ENCODE measurements at places on chromosomes 4 and X.

GRCh38 chr4:106809076-106809475, 227.0 kb downstream of the DKK2 start:
- peak; percentile 74 for DNase-seq

- no peak for DNase-seq
These were observed 6.8 kb downstream of the SRPX2 start for GRCh38 chrX:100650841-100651240.

- no peak for DNase-seq
These were observed 288.8 kb downstream of the CENPC start for GRCh38 chr4:67256388-67257043.

DNA sequence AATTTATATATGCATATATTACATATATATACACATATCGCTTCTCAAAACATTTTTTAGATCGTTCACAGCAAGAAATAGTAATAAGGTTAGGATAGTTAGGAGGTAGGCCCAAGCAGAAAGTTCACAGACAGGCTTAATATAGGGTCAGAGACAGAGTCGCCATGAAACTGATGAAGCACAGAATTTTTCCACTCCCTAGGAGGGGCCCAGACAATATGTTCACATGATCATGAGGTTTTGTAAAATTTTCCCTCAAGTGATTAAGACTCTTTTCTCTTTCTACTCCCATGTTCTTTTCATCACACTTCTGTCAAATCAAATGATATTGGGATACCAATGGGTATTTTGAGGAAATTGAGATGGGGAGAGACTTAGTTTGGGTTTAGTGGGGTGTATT, 5.2 kb upstream of the ENAM start:
- no peak for DNase-seq

GRCh38 chrX:48086082-48086481, 14.6 kb upstream of the ZNF630 start:
- DNase-seq: no peak

DNA sequence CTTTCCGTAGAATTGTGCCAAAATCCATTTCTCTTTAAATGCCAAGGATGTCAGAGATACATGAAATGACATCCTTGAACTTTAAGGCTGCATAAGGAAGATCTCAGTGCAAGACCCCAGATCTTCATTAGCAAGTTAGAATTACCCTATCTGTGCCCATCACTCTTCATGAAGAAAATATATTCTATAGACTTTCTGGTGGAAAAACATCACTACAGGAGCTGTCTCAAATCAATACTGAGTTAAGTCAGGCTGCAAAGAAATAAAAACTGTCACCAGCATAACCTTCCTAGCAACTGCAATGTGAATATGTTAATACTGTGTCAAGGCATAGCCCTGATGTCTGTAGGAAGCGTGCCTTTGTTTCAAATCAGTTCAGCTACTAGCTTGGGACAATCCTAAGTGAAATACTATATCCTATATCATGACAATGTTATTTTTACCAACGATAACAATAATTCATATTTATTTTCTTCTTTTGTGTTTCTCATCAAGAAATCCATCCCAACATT, 173.3 kb downstream of the TBCK start:
- no peak for DNase-seq

DNA sequence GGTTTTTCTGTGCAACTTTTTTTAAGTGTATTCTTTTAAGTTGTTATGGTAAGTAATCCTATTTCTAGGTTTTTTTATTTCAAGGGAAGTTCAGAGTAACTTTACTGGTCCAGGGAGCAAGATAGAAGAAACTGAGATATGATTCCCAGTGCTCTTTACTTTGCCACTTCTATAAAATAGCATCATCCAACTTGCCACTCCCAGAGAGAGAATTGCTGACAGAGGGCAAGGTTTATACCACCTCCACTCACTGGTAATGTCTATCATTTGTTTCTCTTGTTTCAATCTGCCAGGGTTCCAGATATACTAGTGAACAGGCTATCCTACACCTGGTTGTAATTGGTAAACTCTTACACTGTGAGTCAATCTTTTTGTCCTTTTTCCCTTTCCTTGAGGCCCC, 3.5 kb upstream of the CLCN3 start:
- no peak for DNase-seq
